GM19239 (cell line): ENCODE measurements at places on chromosomes 3 and 15.

DNA sequence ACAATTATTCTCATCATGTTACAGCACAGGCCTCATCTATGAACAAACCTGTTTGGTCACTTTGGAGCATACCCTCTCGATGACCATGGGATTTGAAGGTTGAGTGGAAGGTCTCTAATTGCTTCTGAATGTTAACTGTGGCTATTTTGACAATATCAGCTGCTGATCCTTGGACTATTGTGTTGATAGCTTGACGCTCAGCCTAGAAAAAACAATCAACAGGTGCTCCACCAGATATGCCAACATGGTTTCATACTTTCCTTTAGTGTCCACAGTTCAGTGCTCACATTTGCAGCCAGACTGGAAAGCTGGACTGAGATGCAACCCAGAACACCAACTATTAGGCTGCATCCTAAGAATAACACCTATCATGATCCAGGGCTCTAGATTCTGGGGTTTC is 109.7 kb downstream of the POLQ start:
- DNase-seq: no peak

- DNase-seq: no peak
Observed at GRCh38 chr15:73716417-73716816, 32.2 kb downstream of the CD276 start.

DNA sequence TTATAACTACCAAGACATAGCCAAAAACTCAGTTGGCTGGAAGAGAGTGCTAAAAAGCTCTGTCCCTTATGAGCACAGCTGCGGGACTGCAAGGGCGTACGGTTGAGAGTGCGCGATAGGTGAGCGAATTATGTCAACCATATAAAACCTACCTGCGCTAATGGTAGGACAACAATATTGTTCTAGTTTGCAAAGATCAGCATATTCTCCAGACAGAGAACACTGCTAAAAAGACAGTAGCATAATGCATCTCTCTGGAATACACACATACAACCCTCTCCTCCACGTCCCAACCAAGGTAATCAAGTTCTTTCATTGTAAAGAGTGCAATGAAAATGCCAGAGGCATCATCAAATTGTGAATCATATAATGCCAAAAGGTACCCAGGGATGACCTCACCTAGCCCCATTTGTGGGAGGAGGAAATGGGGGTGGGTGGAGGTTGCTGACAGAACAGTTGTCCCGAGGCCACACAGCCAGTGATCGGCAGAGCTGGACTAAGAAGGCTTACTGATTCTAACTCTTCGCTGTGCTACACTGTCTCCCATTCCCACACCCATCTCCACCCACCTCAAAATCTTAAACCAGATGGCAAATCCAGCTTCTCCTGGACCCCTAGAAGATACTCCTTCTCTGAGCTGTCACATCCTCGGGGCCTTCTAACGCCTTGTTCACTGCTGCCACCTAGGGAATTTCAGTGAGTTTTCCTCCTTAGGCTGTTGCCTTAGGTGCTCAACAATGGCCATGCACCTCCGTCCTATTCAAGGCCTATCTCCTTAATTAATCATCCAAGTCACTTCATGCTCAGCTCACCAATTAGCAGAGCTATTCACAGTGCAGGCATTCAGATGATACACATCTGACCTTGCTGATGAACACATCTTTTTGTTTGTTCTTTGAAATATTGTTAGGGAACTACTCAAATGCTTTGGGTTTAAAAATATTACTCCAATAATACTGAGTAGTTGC is 60.7 kb downstream of the RPL22L1 start:
- peak; percentile 14 for DNase-seq

- no peak for DNase-seq
Observed at GRCh38 chr3:88192631-88193030, 42.9 kb downstream of the C3orf38 start.

DNA sequence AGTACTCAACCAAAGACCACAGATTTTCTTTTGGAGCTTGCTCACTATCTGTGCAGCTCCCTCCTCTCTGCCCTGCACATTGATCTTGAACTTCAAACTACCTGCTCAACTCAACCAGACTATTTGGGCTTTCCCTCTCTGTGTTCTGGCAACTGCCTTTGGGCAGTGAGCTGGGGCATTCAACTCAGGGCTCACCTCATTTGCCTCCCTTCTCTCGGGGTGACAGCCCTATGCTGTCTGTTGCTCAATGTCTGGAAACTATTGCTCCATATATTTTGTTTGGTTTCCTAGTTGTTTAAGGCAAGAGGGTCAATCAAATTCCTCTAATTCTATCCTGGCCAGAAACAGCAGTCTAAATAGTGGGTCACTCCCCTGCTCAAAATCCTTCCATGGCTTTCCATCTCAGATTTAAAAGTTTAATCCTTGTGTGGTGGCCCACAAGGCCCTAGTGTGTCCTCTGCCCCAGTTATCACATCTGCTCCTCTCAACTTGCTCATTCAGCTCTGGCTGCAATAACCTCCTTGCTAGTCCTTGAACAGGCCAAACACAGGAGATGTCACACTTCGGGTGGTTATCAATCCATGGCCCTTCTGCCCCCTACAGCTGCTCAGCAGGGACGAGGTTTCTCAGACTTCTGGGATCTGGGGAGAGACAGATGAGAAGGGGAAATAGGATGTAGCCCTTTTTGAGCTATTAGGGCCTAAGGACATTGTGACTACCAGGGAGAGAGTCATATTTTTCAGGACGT is 67.8 kb downstream of the SNRK start:
- no peak for DNase-seq

GRCh38 chr3:107394502-107394901 is 17.3 kb downstream of the CCDC54 start:
- DNase-seq: no peak

GRCh38 chr15:75171408-75171807 is 30.3 kb upstream of the C15orf39 start:
- DNase-seq: no peak

GRCh38 chr3:59784164-59784563 is 734.3 kb upstream of the CFAP20DC start:
- no peak for DNase-seq

DNA sequence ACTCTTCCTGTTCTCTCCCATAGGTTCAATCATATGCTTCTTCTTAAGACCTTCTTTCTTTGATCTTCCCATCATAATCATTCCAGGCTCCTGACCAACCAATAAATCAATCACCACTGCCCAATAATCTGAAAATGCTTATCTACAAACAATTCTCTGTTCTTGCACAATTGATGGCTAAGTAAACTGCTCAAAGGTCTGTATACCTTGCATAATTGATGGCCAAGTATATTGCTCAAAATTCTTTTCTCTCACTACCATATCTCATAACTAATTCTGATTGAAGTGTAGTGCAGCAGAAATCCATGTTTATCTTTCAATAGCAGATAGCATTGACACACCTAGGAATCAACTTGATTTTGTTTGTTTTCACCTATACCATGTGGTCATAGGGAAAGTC is 83.4 kb upstream of the EPHA6 start:
- no peak for DNase-seq

DNA sequence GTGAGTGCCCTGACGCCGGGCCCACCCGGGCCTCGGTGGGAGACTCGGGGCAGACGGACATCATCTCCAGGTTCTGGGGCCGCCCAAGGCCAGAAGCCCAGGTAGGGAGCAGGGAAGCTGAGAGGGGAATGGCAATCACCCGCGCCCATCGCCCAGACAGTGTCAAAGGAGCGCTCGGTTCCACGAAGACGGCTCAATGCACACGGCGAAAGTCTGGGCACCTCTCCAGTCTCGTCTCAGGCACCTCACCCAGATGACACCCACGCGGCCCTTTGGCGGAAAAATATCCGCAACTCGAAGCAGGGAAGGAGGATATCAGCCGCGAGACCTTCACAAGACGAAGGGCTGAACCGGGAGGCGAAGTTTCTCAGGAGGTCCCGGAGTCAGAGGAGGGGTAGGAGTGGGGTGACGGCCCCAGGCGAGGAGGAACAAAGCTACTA is 916 bp downstream of the IL17RD start:
- DNase-seq: no peak

DNA sequence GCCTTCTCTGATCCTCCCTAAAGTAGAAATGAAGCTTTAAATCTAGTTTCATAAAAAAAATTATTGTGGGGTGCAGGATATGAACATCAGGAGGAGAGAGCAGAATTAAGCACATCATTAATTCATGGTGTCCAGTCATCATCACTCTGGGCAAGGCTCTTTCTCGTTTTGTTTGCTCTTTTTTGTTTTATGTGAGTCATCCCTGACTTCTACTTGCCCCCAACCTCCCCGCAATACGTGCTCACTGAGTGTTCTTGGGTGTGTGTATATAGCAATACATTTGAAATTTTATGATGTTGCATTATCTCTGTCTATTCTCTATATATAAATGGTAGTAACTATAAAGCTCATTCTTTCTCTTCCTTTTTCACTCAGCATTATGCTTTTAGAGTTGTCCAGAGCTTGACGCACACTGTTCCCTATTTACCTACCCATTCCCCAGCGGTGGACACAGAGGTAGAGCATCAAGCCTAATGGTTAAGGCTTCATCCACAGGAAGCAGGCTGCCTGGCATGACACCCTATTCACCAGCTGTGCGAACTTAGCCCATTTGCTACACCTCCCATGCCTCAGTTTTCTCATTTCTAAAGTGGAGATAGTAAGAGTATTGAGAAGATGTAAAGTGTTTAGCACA is 72.3 kb downstream of the CD200R1L start:
- DNase-seq: no peak

DNA sequence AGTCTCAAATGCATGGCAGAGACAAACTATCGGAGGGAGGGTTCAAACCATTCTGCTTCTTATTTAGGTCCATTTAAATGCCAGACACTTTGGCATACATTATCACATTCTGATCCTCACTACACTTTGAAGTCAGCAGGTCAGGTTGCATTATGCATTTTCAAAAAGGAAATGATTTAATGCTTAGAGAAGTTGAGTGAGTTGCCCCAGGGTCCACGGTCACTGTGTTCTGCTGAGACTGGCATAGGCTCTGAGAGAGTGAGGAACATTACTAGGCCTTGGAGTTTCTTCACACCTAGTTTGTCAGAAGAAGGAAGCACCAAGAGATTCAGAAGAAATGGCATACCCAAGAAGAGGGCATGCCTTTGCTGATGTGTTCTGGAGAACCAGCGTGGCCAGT is 46.3 kb upstream of the ACAN start:
- no peak for DNase-seq

GRCh38 chr15:94206463-94207167 is 24.7 kb upstream of the MCTP2 start:
- no peak for DNase-seq

DNA sequence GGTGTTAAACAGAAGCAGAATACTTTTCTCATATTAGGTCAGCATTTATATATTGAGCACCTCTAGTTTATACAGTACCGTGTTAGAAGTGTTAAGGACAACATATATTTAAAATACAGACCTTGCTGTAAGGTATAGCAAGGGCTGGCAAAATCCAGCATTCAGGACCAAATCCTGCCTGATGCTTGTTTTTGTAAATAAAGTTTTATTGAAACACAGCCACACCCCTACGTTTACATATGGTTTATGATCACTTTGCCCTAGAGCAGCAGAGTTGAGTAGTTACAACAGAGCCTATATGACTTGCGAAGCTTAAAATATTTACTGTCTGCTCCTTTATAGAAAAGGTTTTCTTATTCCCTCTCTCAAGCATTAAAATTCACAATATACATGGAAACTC is 877.3 kb downstream of the MCTP2 start:
- DNase-seq: no peak

DNA sequence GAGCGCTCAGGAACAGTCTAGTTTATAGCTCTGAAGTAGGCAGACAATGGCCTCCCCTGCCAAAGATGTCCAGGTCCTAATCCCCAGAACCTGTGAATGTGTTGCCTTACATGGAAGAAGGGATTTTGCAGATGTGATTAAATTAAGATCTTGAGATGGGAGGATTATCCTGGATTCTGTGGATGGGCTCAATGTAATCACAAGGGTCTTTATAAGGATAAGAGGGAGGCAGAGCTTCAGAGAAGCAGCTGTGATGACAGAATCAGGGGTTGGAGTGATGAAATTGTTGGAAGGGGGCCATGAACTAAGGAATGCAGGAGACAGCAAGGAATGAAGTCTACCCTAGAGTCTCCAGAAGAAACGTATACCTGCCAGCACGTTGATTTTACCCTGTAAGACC is 14.0 kb upstream of the GK5 start:
- no peak for DNase-seq

- no peak for DNase-seq
Observed at GRCh38 chr3:126025116-126025729, 56.2 kb downstream of the ROPN1B start.

- peak; percentile 35 for DNase-seq
Observed at GRCh38 chr3:71978150-71978721, 193.3 kb upstream of the PROK2 start.

GRCh38 chr15:92822216-92823144 is 77.6 kb upstream of the CHD2 start:
- DNase-seq: no peak

DNA sequence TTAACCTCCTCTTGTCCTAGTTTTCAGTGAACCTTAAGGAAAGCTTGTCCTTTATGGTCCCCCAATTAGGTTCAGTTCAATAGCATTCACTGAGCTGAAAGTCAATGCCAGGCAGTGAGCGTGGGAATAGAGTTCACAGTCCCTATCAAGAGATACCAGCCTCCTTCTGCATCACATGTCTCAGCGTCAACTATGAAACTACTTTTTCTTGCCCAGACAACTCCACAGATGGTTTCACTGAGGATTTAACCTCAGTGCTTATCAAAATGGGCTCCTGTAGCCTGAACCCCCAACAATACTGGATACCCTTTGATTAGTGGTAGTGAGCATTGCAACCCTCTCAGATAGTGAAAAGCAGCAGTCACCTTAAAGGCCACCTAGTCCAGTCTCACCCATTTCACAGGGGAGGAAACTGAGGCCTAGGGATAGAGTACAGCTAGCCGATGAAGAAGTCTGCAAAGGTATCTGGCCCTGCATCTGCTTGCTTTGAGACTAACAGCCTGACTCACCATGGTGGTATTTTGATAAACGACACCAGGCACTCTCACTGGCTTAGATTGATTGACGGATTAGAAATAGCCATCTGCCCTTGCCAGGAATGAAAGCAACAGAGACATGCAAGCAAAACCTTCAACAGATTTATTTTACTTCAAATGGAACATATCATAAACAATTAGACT is 1.6 kb upstream of the UBA3 start:
- DNase-seq: no peak

- no peak for DNase-seq
Observed at GRCh38 chr15:70829371-70830166, 24.4 kb downstream of the LARP6 start.

DNA sequence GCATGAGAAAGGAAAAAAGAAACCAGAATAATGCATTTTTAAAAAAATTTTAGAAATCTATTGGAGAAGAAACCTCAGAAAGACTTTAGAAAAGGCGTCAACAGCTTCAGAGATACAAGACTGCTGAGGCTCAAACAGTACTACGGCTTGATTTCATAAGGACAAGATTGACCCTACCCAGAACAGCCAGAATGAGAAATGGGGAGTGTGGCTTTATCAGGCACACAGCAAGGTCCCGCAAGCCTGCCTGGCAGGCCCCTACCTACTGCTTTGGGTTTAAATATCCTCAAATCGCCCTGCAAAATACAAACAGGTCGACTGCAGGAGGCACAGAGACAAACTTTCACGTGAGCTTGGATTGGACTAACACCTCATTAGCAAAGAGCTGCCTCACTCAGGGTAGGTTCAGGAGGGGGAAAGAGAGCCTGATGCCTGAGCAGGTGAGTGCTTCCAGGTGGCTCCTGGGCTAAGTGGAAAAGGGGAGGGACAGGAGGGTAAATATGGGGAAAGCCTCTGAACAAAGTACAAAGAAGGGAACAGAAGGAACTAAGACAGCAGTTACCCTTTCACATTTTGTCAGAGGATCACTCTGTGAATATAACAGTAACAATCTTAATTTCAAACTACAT is 87.5 kb downstream of the RORA start:
- DNase-seq: no peak
